SK-N-MC (cell line): ENCODE measurements at places on chromosomes 3 and 15.

DNA sequence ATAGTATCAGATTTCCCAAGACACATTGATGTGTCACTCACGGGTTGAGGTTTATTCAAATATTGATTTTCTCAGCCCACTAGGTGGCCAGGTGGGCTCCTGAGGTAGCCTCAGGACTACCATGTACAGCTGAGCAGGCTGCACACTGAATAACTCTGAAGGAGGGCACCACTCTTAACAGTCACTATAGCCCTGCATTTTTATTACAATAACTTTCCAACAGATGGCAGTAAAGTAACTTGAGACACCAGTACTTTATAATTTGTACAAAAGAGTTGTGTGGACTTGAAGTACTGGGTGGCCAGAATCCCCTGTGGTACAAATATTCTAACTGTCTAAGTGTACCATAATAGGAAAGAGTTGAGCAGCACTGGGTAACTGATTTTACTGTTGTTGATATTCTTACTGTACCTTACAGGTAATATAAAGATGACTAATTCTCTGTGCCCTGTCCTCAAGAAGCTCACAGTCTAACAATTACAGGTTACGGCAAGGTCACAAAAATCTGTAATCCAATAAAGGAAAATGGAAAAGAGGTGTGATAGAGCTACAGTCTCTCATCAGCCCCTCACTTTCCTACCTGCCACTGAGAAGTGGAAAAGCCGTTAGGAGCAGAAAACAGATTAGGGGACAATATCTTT is 76.0 kb downstream of the ETFA start:
- DNase-seq, result peak; percentile 66

DNA sequence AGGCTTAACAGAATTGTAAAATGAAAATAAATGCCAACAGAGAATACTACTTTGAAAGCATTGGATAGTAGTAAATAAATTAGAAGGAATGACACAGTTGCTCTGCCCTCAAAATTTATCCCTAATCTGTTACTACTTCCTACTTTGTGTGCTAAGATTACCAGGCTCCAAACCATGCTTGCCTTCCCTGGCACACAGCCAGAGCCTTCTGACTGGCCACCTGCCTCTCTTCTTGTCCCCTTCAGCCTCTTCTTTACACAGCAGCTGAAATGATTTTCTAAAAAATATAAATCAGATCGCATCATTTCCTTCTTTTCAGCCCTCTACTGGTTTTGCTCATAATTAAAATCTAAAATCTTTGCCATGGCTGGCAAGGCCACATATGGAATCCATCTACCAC is 334.1 kb downstream of the FHIT start:
- no peak for DNase-seq

GRCh38 chr3:108201258-108201657 is 21.0 kb downstream of the IFT57 start:
- no peak for DNase-seq

GRCh38 chr3:101633186-101633585 is 43.7 kb downstream of the ZBTB11 start:
- no peak for DNase-seq

DNA sequence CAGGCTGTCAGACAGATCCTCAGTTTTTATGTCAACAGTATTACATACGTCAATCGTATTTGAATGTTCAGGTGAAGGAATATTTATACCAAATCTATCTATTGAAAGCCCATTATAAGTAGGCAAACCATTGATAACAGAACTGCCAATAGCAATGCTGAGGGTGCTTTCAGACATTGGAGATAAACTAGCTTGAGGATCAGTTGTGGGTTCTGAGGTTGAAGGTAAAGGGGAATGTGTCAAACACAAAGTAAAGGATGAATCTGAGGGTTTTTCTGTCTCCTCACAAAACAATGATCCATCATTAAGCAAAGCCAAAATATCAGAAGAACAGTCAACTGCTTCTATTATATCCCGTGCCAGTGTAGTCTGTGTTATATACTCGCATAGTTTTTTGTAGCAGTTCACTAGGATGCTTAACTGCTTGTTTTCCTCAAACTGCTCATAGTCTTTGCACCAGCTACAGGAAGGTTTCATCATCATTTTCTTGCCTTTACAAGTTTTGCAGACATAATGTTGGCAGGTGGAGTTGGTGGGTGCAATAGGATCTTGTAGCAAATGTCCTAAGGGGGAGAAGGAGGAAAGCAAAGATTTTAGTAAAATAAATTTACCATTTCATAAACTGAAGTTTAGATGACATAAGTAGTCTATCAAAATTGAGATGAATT is 43.8 kb downstream of the MSL2 start:
- no peak for DNase-seq

- DNase-seq, result no peak
Measured at GRCh38 chr3:49343163-49343562, 3.3 kb upstream of the USP4 start.

GRCh38 chr3:33650495-33650894 is 67.6 kb downstream of the CLASP2 start:
- no peak for DNase-seq

DNA sequence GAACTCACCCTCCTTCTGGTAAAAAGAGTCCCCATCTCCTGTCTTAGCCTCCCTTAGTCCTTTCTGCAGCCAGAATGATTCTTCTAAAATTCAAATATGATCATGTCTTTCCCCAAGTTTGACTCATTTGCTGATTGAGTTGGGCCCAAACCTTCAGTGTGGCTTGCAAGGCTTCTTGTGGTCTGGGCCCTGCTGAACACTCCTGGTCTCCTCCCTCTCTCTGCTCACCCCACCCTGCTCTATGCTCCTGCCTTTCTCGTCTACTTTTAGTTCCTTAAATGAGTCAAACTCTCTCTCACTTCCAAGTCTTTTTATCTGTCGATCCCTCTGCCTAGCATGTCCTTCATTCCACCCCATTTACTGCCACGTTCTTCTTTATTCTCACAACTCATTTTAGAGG is 72.6 kb downstream of the CCR1 start:
- DNase-seq, result no peak

DNA sequence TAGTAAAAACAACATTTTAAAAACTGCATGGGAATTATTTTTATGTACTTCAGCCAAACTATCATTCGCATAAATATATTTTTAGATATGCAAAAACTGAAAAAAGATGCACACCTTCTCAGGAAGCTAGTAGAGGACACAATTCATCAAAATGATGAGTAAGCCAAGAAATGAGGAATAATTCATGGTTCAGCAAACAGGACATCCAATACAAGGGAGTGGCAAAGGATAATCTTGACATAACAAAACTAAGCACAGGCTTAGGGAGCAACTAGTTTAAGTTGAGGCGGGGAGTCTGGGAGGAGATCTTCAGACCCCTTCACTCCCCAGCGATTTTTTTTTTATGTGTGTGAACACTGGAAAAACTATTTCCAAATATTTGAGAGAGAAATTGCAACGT is 93.7 kb downstream of the ZNF280D start:
- DNase-seq, result no peak

DNA sequence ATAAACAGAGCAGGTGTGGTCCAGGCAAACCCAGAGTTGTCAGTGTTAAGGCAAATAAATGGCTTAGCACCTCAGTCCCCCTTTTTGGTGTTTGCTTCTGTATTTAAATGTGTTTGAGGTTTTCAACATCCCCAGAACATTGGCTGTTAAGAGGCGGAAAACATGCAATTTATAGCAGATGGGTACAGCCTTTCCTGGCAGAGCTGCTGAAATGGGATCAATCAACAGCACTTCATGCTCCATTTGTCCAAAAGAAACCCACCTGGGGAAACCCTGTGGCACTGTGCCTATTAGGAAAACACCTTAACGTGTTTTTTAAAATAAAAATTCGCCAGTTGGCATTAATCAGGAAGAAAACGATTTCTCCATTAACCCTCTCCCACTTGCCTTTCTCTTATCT is 135.4 kb downstream of the MCTP2 start:
- DNase-seq, result no peak

- DNase-seq, result no peak
Measured at GRCh38 chr15:83716605-83717004, 62.7 kb downstream of the ADAMTSL3 start.

DNA sequence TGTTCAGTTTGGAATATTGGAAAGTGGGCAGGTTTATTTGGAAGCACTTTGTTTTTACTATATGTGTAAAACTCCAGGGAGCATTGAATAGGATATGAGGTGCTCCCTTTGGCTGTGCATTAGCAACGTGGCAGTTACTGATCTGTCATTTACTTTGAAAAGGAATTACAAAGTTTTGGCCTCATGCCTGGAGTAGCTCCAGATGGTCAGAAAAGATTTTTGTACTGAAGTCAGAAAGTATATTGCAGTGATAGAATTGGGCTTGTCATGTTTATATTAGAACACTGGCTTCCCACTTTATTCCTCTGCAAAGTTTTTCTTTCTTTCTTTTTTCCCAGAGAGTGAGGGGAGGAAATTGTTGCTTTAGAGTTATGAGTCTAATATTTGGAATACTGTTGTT is 26.1 kb downstream of the FNDC3B start:
- no peak for DNase-seq

DNA sequence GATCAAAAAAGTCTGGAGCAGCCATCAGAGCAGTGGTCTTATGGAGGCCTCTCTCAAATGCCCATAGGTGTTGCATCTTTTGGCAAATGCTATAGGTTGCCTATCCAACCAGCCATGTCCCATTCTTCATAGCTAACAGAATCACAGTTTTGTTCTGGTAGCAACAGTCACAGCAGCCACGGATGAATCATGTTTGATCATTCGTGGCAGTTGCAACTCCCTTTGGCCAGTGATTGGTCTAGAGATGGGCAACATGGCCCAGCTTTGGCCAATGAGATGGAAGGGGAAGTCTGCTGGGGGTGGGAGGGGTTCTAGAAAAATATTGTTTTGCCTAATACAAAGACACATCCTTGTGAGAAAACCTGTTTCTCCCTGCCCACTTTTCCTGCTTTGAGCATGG is 50.3 kb upstream of the PPP2R3A start:
- DNase-seq, result no peak

DNA sequence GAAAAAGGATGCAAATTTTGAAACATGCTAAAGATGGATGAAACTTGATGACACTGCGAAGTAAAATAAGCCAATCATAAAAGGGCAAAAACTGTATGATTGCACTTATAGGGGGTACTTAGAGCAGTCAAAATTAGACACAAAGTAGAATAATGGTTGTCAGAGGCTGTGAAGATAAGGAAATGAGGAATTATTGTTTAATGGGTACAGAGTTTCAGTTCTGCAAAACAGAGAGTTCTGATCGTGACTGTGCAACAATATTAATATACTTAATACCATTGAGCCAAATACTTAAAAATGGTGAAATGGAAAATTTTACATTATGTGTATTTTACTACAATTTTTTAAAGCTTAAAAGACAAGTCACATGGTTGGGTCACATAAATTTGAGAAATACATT is 35.1 kb downstream of the UBE3A start:
- no peak for DNase-seq

GRCh38 chr3:135973841-135974240 is 8.3 kb downstream of the PPP2R3A start:
- DNase-seq, result no peak

DNA sequence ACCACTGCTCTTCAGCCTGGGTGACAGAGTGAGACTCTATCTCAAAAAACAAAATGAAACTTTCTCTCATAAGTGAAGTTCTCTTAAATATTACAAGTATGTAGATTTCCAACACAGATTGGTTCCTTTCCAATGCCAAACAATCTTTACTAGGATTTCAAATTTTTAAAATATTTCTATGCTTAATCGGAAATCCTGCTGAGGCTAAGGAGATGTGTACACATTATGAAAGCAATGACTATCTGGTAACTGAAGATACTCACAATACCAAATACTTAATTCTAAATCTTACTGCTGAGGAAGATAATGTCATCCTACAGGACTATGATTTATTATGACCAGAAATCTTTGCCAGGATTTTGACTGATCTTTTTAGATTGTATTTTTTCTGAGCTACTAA is 255.6 kb upstream of the ZNF717 start:
- DNase-seq, result no peak

DNA sequence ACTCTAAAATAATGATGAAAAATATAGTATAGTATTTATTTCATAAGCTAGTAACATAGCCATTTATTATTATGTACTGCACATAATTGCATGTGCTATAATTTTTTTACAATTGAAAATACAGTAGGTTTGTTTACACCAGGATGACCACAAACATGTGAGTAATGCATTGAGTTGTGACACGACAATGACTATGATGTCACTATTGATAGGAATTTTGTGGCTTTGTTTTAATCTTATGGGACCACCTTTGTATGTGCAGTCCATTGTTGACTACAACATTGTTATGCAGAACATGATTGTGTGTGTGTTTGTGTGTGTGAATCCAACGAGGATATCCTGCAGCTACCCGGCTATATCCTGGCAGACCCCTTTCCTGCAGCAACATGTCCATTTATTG is 372.2 kb upstream of the MCTP2 start:
- no peak for DNase-seq

DNA sequence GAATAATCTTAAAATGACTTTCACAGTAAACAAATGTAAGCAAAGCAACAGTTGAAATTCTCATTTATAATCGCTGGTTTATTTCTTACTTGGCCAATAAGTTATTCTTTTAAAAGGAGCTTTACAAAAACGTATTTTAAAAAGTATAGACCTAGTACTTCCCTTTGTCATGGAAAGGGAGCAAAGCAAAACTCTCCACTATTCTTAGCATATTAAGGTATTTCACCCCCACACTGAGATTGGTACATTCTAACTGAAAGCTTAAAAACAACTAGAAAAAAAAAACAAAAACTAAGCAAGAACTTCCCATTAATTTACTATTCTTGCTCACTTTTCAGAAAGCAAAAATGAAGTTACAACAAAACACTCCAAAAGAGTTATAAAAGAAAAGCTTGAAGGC is 1.5 kb downstream of the ATG3 start:
- DNase-seq, result no peak

GRCh38 chr15:31357148-31357547 is 30.5 kb downstream of the KLF13 start:
- DNase-seq, result no peak

DNA sequence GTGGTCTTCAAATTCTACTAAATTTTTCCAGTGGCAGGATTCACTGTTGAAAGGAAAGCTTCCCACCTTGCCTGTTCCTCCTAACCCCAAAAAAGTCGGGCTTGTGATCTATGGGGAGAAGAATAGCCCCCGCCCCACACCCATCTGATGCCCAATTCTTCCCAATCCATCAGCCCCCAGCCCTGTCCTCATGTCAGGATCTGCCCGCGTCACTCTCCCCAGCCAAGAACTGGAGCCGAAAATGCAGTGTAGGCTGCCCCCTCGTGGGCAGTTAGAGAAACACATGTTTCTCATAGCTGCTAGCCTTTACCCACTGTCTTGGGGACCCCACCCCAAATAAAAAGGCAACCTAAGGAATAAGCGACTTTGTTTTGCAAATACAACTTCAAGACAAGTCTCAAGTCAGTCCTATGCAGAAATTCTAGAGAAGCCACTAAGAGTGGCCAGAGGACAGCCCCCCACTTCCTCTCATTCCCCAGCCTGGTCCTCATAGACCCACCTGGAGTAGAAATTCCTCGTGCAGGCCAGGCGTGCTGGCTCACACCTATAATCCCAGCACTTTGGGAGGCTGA is 13.0 kb upstream of the CSK start:
- DNase-seq, result no peak
